Stimulated activated naive CD8-positive, alpha-beta T cell treated with anti-CD3 and anti-CD28 coated beads, Interleukin-15, Interleukin-2, amounts not matched to agents 100 U/mL and 50 U/mL, for 24 hours (primary cell): ENCODE measurements at places on chromosomes 2 and 18.

DNA sequence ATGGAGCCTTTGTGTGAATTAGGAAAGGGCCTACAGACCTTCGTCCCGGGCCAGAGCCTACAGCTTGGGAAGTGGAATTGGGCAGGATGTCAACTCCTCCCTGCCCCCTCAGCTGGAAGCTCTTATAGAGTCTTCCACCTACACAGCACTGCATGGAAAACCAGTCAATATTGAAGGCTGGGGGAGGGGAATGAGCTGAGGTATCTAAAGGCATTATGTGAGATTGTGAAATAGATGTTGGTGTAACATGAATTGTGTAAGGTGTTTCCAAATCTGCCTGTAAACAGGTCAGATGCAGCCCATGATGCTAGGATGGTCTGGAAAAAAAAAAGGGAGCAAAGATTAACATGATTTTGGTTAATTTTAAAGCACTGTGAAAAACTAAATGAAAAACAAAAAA lies 433.5 kb upstream of the POU3F3 start:
- no peak for DNase-seq

DNA sequence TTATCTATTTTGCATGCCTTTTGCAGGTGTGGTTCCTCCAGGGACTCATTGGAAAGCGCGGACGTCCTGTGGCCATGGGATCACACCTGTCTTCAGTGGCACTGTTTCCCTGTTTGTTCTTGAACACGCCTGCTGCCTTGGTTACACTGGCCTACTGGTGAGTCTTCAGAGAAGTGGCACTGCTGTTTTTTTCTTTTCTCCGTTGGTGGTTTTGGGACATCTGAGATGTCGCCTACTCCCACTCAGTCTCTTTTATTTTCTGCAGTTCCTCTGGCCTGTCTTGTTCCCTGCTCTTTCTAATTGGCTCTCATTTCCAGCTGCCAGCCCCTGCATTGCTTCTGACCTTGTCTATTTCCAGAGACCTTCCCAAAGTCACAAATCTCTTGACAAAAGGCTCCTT lies 35.7 kb upstream of the POU3F3 start:
- DNase-seq: no peak

GRCh38 chr18:76322686-76323085 lies 172.4 kb downstream of the ZNF516 start:
- no peak for DNase-seq

- no peak for DNase-seq
Observed at GRCh38 chr2:36963734-36964133, 2.6 kb downstream of the STRN start.

- DNase-seq: no peak
Observed at GRCh38 chr2:202883987-202884675, 12.6 kb upstream of the ICA1L start.

- no peak for DNase-seq
Observed at GRCh38 chr2:120566331-120567035, 169.2 kb upstream of the GLI2 start.

DNA sequence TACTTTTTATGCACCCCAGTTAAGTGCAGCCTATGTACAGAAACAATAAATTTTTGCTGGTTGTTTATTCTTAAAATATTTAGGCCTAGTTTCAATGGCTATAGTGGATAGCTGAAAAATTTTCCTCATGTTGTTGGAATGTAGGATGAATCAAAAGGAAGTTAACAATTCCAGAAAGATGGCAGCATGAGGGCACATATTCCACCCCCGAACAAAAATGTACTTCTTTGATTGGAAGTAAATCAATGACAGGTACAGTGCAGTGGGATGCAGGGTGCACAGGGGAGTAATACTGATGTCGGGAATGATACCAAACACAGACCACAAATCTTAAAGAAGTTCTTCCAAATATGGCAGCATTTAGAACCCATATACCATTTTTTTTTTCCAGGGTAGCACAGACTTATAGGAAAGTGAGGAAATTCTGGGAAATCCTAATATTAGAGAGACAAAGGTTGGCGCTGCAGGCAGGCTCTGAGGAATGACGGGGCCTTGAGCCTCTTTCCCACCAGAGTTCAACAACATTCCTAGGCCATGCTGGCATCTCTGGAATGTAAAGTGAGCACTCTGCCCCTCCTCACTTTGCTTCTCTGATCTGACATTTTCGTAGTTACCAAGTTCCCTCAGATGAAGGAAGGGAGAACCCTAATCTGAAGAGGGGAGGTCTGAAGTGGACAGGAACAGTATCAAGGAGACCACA lies 36.6 kb upstream of the IKZF2 start:
- no peak for DNase-seq

GRCh38 chr18:59273759-59274532 lies 692 bp upstream of the RAX start:
- DNase-seq: no peak

- DNase-seq: no peak
Observed at GRCh38 chr2:54666131-54666633, 57.3 kb upstream of the EML6 start.

GRCh38 chr18:11504962-11505361 lies 104.4 kb upstream of the SLC35G4 start:
- no peak for DNase-seq

GRCh38 chr2:138183705-138184104 lies 219.4 kb downstream of the HNMT start:
- no peak for DNase-seq

- no peak for DNase-seq
Observed at GRCh38 chr18:47873625-47874024, 56.8 kb downstream of the SMAD2 start.

- no peak for DNase-seq
Observed at GRCh38 chr2:37489041-37489456, 144.6 kb downstream of the QPCT start.

GRCh38 chr2:62207491-62207890 lies 11.6 kb downstream of the B3GNT2 start:
- DNase-seq: no peak
